ENCODE measurements at places on chromosomes 1 and 21. TPM values are rescaled to one million over a fixed set of nuclear protein-coding genes. Genes with fewer than 3 reads are reported as not detected.

DNA sequence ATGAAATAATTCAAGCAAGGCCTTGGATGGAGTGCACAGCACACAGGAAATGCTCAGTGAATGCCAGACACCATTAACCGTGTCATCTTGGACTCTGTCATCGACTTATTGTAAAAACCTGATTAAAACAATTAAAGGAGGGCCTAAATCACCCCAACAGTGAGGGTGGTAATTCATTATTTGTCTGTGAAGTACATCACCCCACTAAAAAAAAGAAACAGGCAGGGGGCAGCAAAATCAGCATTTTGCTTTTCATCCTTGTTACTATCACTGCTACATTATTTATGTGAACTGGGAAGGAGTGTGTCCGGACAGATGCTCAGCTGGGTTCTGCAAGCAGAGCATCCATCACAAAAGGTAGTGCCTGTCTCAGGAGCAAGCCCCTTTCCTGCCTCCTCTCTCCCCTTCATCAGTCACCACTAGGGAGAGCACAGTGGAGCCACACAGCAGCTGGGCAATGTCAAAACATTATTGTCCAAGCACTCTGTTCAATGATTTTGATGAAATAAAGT, 98.5 kb downstream of the RERE start:
- no peak for DNase-seq

The MYCL gene
- 23.0 TPM for total RNA-seq

- no peak for DNase-seq
Measured at GRCh38 chr1:225257081-225257480, 170.8 kb downstream of the LBR start.

DNA sequence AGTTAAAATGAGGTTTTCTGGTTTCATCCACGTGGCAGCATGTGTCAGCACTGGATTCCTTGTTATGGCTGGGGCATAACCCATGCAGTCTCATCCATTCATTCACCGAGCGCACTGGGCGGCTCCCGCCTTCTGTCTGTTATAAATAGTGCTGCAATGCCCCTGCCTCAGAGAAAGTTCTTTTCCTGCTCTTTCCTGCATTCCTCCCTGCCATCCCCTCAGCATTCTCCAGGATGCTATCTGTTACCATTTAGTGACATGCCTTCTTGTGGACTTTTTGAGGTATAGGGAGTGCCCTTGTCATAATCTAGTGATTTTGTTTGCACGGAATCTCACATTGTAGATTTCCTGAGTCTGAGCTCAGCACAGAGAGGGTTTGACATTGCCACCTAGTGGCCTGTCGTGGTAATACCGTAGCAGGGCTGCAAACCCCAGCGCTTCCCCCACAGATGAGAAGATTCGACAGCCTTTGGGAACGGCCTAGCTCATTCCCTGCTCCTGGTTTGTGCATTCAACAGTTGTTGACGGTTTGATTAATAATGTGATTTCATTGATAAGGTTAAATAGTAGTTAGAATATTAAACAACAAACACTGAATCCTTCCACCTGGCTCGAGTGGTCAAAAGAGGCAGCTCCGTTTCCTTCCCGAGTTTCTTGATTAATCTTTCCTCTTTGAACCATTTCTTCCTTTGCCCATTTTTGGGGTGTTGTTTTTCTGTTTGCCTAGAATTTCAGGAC, 46.3 kb downstream of the UMODL1 start:
- peak; percentile 86 for DNase-seq

GRCh38 chr1:31815307-31815645, 546 bp downstream of the SPOCD1 start:
- DNase-seq = no peak

DNA sequence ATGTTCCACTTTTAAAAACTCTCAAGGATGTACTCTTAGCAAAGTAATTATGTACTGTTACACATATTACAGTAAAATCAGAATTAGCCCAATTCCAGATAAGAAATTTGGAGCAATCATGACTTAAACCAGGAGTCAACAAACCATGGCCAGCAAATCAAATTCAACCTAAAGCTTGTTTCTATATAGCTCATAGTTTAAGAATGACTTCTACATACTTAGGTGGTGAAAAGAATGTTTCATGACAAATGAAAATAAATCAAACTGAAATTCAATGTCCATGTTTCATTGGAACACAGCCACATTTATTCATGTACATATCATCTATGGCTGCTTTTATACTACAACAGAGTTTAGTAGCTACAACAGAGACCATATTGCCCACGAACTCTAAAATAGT, 35.1 kb downstream of the FRRS1 start:
- DNase-seq = no peak

GRCh38 chr21:46129846-46130651, 25.3 kb downstream of the FTCD start:
- no peak for DNase-seq

DNA sequence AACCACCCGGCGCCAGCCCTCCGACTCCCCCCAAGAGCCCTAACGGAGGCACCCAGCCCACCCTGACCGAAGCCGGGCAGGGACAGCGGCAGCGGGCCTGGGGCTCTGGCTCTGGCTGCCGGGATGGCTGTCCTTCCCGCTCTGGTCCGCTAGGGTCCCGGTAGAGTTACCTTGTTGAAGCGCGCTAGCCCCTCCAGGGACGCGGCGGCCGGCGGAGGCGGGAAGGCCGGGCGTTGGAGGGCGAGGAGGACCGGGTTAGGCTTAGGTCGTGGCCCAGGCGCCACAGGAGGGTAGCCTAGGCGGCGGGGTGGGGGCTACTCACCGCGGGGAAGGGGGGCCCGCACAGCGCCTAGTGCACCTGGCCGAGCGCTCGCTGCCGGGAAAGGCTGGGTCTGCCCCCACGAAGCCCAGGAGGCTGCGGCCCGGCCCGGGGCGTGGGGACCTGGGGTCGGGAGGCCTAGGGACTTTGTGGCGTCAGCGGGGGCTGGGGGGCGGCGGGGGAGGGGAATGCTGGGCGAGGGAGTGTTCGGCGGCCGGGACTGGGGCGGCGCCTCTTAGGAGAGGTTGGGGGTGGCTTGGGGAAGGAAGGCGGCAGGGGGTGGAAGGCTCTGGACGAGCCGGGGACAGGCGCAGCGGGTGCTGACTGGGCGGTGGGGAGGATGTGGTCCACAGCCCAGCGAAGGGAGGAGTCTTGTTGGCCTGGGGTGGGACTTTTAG, at the start of gene TRIM17:
TSS of gene TRIM17 (minus strand) at position 645 of the 717 bp plus-strand sequence. CDS start 1,789 bp downstream, outside the sequence.
- DNase-seq = peak; percentile 59

- no peak for DNase-seq
Measured at GRCh38 chr1:228036701-228037231, 30.0 kb downstream of the WNT3A start.

- no peak for DNase-seq
Measured at GRCh38 chr1:174118751-174119150, 40.6 kb upstream of the RABGAP1L start.
